ENCODE measurements at places on chromosomes 13 and 19.

GRCh38 chr13:75360170-75360569 lies 121.8 kb downstream of the TBC1D4 start:
- no peak for DNase-seq

DNA sequence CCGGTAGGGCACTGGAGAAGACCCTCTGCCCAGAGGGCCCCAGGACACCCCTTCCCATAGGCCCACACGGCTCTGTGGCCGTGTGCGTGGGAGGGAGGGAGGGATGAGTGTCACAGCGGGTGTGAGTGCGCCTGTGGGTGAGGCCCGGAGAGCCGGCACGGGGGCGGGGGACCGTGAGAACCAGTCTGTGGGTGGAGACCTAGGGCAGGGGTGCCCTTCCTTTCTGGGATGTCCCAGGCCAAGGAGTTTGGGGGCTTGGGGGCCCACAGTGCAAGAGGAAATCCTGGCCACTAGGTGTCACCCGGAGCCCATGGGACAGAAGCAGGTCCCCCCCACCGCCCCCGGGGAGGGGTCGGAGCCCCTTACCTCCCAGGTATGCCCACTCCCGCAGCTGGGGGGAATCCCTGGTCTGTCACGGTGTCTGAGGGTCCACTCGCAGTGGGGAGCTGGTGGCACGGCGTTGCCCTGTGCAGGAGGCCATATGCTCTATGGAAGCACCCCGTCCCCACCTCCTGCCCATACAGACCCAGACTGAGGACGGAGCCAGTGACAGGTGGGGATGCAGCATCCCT lies 16.0 kb upstream of the SLC7A10 start:
- DNase-seq = no peak

GRCh38 chr13:94079876-94080275 lies 399.6 kb downstream of the DCT start:
- DNase-seq = no peak

- DNase-seq = no peak
These were observed 37.5 kb downstream of the POSTN start for GRCh38 chr13:37561031-37561430.

DNA sequence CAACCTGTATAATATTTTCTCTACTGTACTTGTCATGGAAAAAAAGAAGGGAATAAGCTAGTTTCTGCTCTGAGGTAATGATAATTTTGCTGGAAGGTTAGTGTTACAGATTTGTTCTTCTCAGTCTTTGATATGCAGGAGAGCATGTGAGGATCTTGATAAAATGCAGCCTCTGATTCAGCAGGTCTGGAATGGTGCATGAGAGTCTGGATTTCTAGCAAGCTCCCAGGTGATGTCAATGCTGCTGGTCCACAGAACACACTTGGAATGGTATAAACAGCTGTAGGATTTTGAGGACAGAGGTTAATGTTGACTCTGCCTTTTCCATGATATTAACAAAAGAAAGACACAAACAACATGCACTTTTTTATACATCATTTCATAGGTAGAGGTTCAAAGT lies 173.6 kb downstream of the NDFIP2 start:
- no peak for DNase-seq

DNA sequence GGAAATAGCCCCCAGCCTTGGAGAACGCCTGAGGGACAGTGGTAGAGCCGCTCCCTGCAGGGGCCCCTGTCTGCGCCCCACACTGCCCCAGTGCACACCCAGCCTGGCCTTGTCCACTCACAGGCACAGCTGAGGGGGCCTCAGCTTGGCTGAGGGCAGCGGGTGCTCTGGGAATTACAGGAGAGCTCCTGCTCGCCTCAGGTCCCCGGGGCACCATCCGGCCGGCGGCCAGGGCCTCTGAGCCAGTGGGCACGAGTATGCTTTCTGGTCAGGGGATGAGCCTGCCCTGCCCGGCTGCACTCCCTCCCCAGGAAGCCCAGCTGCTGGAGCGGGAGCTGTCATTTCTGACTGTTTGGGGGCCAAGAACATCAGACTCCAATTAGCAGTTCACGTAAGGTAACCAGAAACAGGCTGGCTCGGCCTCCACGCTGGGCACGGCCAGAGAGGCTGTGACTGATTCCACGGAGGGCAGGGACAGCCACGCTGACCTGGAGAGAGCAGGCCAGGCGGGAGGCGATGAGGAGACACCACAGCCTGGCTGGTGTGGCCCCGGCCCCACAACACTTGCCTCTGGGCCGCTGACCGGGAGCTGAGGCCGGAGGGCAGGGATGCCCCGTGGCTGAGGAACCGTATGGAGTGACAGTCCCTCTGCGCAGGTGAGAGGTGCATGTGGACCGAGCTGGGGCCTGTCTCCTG lies 15.4 kb downstream of the CEBPG start:
- DNase-seq = no peak

DNA sequence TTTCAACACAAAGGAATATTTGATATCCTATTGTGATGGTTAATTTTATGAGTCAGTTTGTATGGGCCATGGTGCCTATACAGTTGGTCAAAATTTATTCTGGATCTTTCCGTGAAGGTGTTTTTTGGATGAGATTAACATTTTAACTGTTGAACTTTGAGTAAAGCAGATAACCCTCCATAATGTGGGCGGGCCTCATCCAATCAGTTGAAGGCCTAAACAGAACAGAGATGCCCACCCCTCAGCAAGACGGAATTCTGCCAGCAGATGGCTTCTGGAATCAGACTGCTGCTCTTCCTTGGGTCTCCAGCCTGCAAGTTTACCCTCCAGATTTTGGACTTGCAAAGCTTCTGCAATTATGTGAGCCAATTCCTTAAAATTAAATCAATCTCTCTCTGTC lies 16.0 kb downstream of the CSNK1A1L start:
- DNase-seq = no peak

GRCh38 chr13:23599083-23599925 lies 29.1 kb downstream of the TNFRSF19 start:
- peak; percentile 21 for DNase-seq

- DNase-seq = no peak
These were observed 4.3 kb downstream of the CDX2 start for GRCh38 chr13:27964741-27965323.

DNA sequence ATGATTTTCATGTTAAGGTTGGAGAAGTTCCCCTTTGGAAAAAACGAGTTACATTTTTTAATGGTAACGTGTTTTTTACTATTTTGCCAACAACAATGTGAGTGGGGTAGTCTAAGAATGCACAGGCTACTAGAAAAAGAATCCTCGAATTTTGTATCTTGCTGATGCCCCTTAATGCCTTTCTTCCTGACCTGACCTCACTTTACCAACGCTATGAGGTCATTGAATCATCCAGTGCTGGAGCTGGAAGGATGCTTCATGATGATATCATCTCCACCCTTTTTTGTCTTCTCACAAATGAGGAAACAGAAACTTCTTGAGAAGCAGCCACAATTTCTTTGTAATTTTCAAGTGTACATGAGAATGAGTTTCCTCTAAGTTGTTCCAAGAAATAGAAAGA lies 8.2 kb upstream of the UBL3 start:
- no peak for DNase-seq

- DNase-seq = no peak
These were observed 3.6 kb downstream of the GTPBP3 start for GRCh38 chr19:17340871-17341357.

GRCh38 chr13:74132776-74133656 lies 1.2 kb downstream of the KLF12 start:
- DNase-seq = no peak

GRCh38 chr13:66214467-66214866 lies 1015.7 kb downstream of the PCDH9 start:
- no peak for DNase-seq
